Left ventricle myocardium inferior (tissue), 1 donor: ENCODE measurements at places on chromosomes 7 and 10. TPM values are rescaled to one million over a fixed set of nuclear protein-coding genes. Genes with fewer than 3 reads are reported as not detected.

DNA sequence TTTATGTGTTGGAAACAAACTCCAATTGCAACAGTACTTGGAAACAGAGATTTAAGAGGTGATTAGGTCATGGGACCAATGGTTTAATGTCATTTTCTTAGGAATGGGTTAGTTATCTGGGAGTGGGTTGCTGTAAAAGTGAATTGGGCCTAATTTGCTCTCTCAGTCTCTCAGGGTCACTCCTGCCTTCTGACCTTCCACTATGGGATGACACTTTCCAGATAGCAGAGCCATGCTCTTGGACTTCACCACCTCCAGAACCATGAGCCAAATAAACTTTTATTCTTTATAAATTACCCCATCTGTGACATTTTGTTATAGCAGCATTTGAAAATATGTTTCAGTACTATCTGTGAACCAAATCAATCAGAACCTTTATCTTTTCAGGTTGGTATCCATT is 1509.1 kb downstream of the REEP3 start:
- DNase-seq = no peak

GRCh38 chr7:29946428-29947186 is 43.0 kb downstream of the SCRN1 start:
- DNase-seq = peak; percentile 30

GRCh38 chr10:73017955-73018480 is 63.4 kb upstream of the PLA2G12B start:
- DNase-seq = peak; percentile 37

DNA sequence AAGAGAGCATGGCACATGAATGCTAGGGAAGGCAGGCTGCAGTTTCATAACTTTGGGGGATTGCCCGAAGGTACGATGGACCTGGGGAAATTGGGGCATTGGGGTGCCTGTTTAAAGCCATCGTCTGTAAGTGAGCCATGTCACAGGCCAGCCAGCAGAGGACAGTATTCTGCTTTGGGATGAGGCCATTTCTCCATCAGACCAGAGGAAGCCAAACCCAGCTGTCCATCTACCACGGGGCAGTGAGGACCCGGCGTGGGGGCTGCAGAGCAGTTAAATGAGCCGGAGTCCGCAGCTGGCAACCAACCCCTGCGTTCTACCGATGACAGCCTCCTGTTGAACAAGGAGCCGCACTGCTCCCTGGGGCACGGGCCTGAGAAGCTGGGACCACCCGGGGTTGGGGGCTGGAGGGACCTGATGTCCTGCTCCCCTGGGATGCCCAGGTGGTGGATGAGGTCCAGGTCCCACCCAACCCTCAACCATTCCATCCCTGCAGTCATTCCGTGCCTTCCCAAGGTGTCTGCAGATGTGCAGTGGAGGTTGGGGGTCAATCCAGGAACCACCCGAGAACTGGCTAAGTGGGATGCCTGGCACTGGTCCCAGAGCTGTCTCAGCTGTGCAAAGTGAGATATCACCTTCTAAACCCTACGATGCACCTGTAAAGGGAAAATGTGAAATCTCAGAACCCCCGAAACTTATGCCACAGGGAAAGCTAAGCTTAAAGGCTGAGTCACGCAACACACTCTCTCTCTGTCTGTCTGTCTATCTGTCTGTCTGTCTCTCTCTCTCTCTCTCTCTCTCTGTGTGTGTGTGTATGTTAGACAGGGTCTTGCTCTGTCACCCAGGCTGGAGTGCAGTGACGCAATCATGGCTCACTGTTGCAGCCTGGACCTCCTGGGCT is 12.1 kb upstream of the RHBDD2 start:
- DNase-seq = peak; percentile 45

DNA sequence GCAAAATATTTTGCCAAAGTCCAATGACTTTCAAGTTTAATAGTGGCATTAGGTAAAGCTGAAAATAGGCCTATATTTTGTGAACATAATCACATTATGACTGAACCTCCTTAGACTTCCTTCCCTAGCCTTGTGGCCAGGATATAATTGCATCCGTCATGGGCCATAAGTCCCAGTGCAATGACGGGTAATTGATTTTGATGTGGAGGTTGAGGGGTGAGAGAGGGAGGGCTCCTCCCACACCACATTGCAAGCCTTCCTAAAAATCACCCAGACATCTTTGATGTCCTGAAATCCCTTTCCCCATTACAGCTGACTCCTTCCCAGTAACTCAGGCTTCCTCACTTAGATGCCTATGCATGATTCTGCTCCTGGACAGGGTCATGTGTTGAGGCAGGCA is 25.6 kb downstream of the TAS2R41 start:
- DNase-seq = no peak

GRCh38 chr10:47299611-47300428 is at the start of gene GDF10:
Gene GDF10, plus strand, starts transcription at chr10:47300197. Its CDS starts 455 bp downstream, at chr10:47300652.
- DNase-seq = no peak

GRCh38 chr7:22944510-22944909 is 69.4 kb downstream of the HYCC1 start:
- DNase-seq = no peak

DNA sequence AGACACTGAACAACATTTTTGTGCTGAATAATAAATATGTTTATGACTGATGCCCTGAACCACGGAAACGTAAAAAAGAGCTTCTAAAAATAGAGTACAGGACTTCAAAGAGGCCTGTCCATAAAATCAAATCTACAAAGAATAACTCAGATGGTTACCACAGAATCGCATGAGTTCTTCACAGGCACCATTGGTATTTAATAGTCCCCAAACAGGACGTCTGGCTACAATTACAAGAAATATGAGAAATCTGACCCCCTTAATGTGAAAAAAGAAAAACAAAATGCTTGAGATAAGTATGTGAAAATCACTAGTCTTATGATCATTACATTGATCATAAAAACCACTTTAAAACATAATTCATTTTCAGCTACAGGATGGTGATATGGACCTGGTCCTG is 20.8 kb downstream of the CYTH3 start:
- no peak for DNase-seq

DNA sequence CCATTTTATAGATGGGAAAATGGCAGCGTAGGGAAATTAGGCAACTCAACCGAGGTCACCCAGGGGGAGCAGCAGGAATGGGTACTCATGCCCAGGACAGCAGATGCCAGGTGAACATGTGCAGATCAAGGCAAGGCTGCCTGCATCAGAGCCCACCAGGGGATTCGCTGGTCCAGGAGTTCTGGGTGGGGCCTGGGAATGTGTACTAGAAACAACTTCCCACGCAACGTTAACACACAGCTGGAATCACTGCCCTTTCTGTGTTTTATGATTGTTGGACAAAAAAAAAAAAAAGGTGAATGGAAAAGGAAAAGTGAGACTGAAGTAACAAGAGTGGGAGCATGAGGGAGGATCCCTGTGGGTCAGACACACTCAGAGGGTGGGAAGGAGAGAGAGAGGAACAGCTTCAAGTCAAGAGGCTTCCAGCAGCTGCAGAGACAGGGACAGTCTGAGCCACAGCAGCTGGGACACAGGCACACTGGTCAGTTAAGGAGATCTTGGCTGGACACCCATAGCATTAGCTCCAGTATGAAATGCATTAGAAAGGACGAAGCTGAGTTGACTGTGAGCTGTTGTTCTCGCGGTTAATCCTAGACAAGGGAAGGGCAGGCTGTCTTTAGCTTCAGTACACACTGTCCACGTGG is 187.9 kb upstream of the INHBA start:
- DNase-seq = peak; percentile 36

GRCh38 chr10:130232166-130233034 is 96.2 kb downstream of the GLRX3 start:
- DNase-seq = no peak

DNA sequence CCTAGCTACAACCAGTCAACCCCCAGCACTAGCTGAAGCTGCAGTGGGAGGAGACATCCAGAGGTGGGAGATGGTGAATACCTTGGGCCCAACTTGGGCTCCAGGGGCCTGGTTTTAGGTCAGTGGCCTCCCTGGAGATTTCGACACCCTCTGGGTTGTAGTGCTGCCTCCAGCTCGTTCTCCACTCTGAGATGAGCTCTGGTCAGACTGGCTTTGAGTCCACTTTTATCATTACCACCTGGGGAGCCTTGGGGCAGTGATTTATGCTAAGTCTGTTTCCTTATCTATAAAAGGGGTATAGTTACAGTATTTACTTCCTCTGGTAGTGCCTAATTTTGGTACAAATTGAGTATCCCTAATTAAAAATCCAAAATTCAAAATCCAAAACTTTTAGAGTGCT is 22.8 kb downstream of the PPIA start:
- DNase-seq = no peak

GRCh38 chr10:59242057-59242456 is 65.6 kb downstream of the PHYHIPL start:
- DNase-seq = no peak

GRCh38 chr10:27646604-27647175 is 98.9 kb downstream of the MKX start:
- no peak for DNase-seq

GRCh38 chr10:68074775-68075549 is at the start of gene HERC4:
Gene HERC4, minus strand, starts transcription at chr10:68075283. Its CDS starts 2,175 bp downstream, at chr10:68073108.
- DNase-seq = peak; percentile 97

DNA sequence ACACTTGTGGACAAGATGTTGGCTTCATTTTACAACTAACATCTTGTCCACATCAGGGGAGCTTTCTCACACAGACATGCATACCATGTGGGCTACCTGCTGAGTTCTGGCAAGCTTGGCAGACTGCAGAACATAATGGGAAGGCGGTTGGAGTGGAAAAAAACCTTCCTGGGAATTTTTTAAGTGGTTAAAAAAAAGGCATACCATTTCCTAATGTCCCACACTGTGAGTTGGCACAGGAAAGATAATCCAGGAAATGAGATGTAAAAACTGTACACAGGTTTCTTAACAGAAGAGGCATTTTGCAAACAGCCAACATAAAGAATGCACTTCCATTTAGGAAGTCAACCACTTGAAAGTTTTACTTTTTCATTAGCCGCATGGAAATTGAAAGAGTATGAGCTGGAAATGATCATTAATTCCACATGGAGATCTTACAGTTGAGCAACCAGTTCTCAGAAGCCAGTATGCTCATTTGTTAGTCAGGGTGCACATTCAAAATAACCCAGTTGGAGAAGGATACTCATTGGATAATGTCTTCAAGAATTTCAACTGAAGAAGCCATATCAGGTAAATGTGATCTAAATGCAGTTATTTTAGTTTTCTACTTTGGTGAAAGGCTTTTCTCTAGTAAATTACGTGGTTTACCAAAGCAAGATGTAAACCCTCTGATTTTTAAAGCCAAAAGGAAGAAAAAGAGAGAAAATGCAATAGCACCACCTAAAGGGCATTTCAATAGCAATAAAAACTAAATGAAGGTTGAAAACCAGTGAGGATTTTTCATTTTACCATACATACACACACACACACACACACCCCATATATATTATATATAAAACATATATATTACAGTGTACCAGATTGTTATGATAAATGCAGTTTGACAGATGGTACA is 194.0 kb downstream of the TAX1BP1 start:
- DNase-seq = no peak

DNA sequence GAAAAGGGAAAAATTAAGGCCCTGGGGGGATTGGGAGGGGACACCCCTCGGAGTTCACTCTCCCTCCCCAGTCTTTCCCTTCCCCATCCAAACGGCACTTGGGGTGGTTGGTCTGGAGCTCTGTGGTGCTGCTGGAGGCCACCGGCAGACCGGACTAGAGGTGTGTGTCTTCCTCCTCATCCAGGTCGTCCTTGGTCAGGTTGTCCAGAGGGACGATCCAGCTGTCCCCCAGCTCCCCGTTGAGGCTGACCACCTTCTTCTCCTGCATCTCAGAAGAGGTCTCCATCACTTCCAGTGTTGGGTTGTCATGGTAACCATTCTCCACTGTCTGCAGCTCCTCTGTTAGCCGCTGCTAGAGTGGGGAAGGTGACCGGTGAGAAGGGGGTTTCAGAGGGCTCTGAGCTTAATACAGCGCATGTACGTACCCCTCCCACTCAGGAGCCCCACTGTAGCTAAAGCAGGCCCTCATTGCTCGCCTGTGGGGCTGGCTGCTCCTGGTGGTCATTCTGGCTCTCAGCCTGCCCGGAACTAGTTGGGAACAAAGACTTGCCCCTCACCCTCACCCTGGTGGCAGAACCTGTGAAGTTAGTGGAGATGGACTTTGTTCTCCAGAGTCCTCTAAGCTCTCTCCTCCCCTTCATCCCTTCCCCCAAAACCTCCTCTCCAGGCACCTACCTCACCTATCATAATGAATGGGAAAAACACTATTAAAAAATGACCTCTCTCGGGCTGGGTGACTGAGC is 52.1 kb downstream of the PODXL start:
- no peak for DNase-seq

DNA sequence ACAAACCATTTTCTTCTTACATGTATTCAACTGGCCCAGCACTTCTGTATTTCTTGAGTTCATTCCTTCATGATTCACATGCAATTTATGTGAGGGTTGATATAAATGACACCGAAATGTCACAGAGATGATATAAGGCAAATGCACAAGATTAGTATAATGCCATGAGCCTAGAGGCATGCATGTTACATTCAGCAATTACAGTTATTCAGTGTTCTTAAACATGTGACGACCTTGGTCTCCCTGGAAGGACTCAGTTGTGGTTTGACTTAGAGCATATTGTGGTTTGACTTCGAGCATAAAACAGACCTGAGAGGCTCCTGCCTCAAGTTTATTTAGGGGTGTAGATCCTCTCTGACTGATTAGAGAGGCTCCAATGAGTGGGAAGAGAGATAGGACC is 752.1 kb upstream of the POM121L12 start:
- DNase-seq = no peak

GRCh38 chr10:4312051-4312835 is 513.8 kb upstream of the AKR1E2 start:
- DNase-seq = no peak

GRCh38 chr10:118007773-118008172 is 39.0 kb downstream of the RAB11FIP2 start:
- DNase-seq = no peak

GRCh38 chr7:41463770-41464470 is 239.0 kb downstream of the INHBA start:
- DNase-seq = no peak

DNA sequence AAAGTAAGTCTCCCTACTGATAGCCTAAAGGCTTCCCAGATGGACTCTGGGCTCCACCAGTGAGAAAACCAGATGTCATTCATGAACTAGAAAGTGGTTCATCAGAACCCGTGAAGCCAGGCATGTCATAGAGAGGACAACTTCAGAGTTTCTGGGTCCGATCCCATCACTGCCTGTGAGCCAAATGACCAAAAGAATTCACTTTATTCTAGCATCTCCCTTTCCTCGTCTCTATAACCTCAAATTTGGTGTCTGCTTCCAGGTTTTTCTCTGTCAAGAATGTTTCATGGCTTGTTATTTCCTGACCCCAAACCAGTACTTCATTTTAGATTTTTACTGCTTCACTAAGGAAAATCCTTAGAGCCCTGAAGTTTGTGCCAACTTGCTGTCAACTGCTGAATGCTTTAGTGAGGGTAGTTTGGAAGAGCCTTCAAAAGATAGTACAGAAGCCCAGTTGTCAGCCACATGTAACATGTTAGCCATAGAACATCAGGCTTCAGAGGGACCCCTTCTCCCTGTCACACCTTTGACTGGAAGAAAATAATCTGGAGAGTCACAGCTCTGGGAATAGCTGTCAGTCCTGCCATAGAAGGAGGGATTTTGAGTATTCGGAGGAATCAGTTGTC is 34.0 kb downstream of the ITGB8 start:
- DNase-seq = no peak

- DNase-seq = peak; percentile 75
These were observed 223.7 kb downstream of the MAD1L1 start for GRCh38 chr7:2008936-2009540.

The HGF gene
- total RNA-seq = 2.3 TPM

The UCN3 gene
- total RNA-seq = not detected

The MYOZ1 gene
- total RNA-seq = 4.8 TPM

The MEIG1 gene
- total RNA-seq = not detected

The DGKI gene
- total RNA-seq = 1.3 TPM

The H2BK1 gene
- total RNA-seq = not detected

The PDE6C gene
- total RNA-seq = not detected

The GATA3 gene
- total RNA-seq = 1.4 TPM

The PRKG1 gene
- total RNA-seq = 38.9 TPM
